ENCODE measurements at places on chromosomes 6 and 20.
A peak's percentile ranks its signal among the peaks of the same experiment; 100 is the strongest.

- DNase-seq: no peak
Measured at GRCh38 chr6:2865694-2866151, 24.1 kb upstream of the SERPINB1 start.

GRCh38 chr6:33869826-33870423 lies 66.1 kb upstream of the MLN start:
- no peak for DNase-seq

DNA sequence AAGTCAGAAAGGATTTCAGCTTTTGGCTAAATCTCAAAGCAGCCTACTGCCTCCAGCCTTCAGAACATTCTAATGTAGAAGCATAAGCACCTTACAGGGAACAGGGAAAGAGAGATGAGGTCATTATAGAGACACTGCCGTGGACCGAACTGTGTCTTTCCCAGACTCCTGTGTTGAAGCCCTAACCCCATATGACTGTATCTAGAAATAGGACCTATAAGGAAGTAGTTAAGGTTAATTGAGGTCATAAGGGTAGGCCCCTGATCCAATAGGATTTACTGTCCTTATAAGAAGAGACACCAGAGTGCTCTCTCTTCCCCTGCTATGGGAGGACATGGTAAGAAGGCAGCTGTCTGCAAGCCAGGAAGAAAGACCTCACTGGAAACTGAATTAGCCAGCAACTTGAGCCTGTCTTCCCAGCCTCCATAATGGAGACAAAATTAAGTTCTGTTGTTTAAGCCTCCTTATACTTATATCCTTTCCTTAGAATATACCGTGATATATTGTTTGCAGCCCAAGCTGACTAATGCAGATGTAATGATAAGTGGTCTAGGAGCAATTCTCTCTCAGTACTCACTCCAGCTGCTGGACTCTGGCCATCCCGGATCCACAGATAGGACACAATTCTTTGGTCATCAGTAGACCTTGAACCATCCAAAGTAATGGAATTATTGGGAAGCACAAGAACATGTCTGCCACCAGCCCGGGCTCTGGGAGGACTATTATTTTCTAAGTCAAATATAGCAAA lies 71.4 kb downstream of the ALDH5A1 start:
- no peak for DNase-seq

GRCh38 chr6:44176762-44177509 lies 18.3 kb downstream of the CAPN11 start:
- DNase-seq: no peak

DNA sequence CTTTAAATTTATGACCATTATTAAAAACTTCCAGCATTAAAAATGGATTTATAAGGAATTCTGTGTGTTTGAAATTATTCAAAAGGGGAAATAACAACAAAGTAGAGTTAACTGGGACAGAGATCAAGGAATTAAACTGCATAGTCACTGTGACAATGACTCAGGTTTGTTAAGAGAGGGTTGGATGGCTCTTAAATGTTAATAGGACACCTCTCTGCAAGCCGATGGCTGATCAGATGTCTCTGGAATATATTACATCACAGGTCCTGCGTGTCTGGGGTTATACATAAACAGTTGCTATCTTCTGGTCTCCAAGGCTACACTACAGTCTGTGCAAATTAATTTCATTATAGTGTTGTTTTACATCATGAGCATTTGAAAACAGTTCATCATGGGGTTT lies 574.3 kb downstream of the COL12A1 start:
- no peak for DNase-seq

GRCh38 chr6:137944793-137945498 lies 77.9 kb downstream of the TNFAIP3 start:
- no peak for DNase-seq

DNA sequence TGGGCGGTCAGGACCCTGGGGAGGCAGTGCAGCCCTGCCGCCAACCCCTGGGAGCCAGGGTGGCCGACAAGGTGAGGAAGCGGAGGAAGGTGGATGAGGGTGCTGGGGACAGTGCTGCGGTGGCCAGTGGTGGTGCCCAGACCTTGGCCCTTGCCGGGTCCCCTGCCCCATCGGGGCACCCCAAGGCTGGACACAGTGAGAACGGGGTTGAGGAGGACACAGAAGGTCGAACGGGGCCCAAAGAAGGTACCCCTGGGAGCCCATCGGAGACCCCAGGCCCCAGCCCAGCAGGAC lies 4.0 kb upstream of the COL9A3 start:
- DNase-seq: no peak

DNA sequence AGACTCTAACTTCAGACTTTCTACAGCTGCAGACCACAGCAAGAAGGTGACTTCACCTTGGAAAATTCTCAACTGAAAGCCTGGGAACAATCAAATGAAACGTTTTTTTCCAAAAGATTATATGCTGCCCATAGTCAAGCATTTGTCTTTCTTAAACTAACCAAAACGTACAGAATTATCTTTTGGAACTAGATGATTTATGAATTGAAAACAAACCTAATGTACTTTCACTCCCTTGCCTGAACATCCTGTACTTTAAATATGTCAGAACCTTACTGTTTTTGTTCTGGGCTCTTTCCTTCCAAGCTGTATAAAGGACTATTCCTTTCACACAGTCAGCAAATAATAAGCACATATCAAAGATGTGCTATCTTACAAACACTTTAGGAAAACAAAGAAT lies 62.4 kb upstream of the TNFAIP3 start:
- no peak for DNase-seq

- DNase-seq: no peak
Measured at GRCh38 chr6:118708055-118708454, 56.7 kb upstream of the CEP85L start.

GRCh38 chr6:4398791-4399190 lies 263.4 kb upstream of the ECI2 start:
- DNase-seq: no peak

DNA sequence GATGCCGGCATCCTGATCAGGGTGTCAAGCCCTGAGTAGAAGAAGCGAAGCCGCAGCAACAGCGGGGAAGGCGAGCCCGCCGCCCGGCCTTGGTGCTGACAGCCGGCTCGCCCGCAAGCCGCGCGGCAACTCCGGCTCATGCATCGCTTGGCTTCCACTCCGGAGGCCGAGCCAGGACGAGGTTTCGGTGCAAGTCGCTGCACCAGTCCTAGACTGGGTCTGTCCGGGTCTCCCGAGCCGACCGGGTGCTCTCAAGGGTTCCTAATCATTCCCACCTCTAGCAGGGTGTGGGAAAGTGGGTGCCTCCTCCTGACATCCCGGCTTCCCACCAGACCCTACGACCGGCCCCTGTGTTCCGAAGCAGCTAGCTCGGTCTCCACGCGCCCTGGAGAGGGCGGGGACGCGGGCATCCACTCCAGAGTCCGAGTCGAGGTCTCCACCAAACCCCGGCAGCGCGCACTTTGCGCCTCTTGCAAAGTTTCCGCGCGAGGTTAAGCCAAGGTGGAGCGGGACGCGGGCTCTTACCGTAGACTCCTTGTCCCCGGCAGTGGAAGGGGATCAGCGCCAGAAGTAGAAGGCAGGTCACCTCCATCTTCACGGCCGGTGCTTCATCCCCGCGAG lies 1.4 kb downstream of the MDGA1 start:
- DNase-seq: no peak

GRCh38 chr6:157454762-157455714 lies 74.0 kb downstream of the ZDHHC14 start:
- DNase-seq: no peak

DNA sequence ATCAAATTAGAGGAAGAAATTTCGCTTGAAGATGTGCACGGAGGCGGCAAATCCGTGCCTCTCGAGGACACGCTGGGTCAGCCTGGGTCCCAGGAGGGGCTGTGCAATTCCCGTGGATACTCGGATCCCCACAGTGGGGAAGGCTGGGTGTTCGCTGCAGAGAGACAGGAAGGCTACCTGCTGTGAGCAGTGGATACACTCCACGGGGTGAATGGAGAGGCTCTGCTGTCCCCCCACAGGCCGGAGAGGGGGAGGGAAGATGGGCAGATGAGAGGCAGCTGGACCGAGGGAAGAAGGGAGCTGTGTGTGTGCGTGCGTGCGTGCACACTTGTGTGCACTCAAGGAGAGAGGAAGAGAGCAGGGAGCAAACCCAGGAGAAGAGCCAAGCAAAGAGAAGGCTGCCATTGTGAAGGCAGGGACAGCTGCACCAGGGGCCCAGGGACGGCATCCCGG lies 57.3 kb downstream of the SULF2 start:
- no peak for DNase-seq

DNA sequence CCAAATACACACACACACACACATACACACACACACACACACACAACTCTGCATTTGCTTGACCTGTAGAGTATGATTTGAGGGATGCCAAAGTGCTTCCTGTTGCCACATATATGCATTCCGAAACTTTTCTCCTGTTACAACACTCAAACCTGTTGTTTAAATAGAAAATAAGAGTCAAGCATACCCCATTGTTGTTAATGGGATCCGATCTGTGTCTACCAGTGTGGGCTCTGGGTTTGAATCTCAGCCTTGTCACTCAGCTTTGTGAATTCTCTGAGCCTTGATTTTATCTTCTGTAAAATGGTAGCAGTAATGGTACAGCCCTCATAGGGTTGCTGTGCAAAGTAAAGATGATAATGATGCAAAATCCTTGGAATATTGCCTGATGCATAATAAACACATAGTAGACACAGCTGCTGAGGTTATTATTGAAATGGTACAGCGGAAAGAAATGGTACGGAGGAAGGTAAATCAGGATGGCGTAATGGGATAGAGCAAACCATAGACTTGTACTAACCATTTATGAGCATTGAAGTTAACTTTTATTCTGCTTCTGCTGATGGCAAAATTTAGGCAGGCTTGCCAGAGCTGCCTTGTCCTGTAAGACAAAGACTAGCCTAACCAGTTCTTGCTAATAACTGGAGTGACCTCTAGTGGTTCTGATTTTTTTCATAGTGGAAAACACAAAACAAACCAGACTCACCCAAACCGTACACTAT lies 113.5 kb upstream of the PHACTR1 start:
- DNase-seq: no peak

GRCh38 chr6:26122402-26122792 lies 35.2 kb downstream of the HFE start:
- no peak for DNase-seq

DNA sequence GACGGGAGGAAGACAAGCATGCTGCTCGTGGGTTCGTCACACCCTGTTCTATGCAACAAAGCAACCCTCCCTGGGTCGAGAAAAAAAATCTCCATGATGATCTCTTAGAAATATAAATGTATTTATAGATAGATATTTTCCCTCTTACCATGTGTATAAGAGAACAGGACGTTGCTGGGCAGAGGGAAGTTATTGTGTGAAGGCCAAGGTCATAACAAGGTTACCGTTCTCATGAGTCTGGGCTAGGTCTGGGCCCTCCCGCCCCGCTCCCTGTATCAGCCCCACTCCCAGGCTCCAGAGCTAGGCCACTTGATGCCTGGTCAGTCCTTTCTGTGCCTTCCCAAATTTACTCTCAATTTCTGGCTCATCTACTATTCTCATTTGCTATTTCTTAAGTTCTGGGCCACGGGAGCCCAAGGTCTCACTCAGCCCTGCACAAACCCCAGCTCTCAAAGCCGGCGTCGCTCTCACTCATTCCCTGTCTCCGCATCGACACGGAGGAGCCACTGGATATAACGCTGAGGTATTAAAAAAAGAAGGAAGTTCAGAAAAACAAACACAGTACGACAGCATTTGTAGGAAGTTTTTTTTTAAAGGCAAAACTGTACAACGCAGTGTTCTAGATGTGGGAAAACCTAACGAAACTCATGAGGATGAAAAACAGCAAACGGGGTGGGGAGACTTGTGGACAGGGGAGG lies 96.8 kb downstream of the PSMG4 start:
- no peak for DNase-seq

- no peak for DNase-seq
Measured at GRCh38 chr20:59571151-59571550, 33.2 kb upstream of the PHACTR3 start.

DNA sequence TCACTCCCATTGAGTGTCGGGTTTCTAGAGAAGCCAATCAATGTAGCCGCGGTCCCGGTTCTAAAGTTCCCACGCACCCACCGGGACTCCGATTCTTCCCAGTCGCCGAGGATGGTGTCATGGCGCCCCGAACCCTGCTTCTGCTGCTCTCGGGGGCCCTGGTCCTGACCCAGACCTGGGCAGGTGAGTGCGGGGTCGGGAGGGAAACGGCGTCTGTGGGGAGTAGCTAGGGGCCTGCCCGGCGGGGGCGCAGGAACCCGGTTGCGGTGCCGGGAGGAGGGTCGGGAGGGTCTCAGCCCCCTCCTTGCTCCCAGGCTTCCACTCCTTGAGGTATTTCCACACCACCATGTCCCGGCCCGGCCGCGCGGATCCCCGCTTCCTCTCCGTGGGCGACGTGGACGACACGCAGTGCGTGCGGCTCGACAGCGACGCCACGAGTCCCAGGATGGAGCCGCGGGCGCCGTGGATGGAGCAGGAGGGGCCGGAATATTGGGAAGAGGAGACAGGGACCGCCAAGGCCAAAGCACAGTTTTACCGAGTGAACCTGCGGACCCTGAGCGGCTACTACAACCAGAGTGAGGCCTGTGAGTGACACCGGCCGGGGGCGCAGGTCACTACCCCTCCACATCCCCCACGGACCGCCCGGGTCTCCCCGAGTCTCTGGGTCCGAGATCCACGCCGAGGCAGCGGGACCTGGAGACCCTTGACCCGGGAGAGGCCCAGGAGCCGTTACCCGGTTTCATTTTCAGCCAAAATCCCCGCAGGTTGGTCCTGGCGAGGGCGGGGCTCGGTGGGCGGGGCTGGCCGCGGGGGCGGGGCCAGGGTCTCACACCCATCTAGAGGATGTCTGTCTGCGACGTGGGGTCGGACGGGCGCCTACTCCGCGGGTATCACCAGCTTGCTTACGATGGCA lies 35.2 kb upstream of the HLA-G start:
- DNase-seq: no peak

GRCh38 chr20:24842274-24842917 lies 106.7 kb upstream of the CST7 start:
- no peak for DNase-seq

- no peak for DNase-seq
Measured at GRCh38 chr6:16104624-16105433, 24.1 kb upstream of the MYLIP start.

DNA sequence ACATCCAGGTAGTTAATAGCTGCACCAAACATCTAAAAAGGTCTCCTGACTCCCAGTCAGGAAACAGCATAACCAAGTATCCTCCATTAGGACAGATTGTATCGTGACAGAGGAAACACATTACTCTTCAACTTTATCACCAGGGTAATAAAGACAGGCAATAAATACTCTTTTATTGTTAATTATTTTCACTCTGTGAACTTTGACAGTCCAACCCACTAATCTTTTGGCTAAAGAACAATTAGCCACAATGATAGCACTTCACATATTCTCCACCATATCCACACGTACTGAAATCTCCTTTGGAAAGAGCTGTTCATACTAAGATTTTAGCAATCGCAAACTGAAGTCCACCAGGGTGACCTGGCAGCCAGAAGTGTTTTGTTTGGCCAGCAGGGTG lies 46.4 kb downstream of the ARHGAP18 start:
- no peak for DNase-seq

GRCh38 chr6:52016915-52017748 lies 70.3 kb downstream of the PKHD1 start:
- DNase-seq: no peak

GRCh38 chr6:144897441-144897921 lies 612.3 kb downstream of the UTRN start:
- no peak for DNase-seq

- peak; percentile 15 for DNase-seq
Measured at GRCh38 chr6:137094411-137095008, 49.7 kb upstream of the IL20RA start.
